ENCODE measurements at places on chromosomes 12 and 14. TPM values are rescaled to one million over a fixed set of nuclear protein-coding genes. Genes with fewer than 3 reads are reported as not detected.

DNA sequence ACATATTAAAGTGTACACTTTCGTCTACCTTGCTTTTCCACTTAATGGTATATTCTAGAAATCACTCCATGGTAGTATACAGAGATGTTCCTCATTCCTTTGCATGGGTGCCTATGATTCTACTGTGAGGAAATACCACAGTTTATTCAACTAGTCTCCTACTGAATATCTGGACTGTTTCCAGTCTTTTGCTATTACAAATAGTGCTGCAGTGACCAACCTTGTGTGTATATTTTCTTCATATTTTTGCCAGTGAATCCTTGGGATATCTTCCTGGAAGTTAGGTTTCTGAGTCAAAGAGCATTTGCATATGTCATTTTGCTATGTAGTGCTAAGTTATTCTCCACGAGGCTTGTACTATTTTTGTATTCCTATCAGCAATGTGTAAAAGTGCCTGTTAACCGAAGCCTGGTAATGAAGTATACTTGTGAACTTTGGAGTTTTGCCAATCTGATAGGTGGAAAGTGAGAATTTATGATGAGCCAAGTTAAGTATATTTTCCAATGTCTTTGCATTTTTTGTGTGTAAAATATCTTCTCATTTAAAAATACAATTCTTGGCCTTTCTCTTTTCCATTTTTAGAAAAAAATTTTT lies 31.3 kb upstream of the TMEM263 start:
- H3K27ac ChIP-seq, result no peak overlapping the region
- no peaks in the 10 kb centered on the region for H3K36me3 ChIP-seq
- H3K4me3 ChIP-seq, result no peak overlapping the region
- H3K27me3 ChIP-seq, result no peaks in the 10 kb centered on the region
- no peaks in the 10 kb centered on the region for H3K4me1 ChIP-seq
- DNase-seq, result no peak

DNA sequence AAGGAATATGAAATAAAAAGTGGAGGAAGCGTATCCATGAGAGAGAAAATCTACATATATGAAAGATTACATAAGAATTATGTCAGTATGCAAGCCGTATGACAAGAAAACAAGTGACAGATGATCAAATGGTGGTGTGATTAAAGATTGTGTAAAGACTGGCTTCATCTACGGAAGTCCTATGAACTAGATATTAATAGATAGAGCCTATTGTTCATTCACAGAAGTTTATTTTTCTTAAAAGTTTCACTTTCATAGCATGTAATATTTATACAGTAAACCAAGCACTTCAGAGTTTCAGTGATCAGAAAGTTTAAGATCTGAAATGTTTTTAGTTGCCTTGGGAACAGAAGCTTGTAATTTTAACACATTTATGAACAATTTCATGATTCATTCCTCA lies 84.5 kb downstream of the VRK1 start:
- H3K27ac ChIP-seq, result no peak overlapping the region
- no peak overlapping the region for H3K4me3 ChIP-seq
- H3K27me3 ChIP-seq, result no peaks in the 10 kb centered on the region

DNA sequence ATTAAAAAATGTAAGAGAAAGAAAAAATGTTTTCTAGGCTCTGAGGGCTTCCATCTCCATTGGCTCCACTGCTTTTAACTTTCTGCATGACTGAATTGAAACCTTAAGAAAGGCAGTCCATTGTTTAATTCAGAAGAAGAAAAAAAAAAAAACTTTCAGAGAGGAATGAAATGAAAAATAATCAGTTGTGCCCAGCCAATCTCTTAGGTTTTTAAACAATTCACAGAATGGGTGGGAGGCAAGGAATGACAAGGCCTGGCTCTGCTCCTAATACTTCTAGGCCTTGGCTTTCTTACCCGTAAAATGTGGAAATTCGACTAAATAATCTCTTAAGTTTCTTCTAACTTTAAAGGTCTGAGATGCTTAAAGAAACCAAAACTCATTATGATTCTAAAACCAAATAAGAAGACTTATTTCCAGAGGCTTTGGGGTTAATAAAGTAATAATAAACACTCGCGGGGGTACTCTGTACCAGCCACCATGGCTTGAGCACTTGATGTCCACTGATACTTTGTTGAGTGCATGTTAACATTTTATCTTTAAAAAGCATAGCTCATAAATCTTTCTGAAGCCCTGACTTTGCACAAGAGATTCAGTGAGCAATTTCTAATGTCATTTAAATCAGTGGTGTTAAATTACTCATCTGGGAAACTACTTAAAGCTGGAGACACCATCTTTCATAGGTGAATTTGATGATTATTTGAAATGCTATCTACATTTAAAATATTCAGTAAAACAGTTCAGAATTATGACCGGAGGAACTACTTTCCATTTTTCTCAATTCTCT lies 49.6 kb downstream of the STON2 start:
- H3K27ac ChIP-seq, result no peak overlapping the region
- no peaks in the 10 kb centered on the region for H3K27me3 ChIP-seq
- no peak overlapping the region for H3K4me3 ChIP-seq
- no peak for DNase-seq

Gene NGB
- polyA plus RNA-seq, result 15.4 TPM

Data from adrenal gland (tissue), 19 donors.